ENCODE measurements at places on chromosomes 3 and 15.

DNA sequence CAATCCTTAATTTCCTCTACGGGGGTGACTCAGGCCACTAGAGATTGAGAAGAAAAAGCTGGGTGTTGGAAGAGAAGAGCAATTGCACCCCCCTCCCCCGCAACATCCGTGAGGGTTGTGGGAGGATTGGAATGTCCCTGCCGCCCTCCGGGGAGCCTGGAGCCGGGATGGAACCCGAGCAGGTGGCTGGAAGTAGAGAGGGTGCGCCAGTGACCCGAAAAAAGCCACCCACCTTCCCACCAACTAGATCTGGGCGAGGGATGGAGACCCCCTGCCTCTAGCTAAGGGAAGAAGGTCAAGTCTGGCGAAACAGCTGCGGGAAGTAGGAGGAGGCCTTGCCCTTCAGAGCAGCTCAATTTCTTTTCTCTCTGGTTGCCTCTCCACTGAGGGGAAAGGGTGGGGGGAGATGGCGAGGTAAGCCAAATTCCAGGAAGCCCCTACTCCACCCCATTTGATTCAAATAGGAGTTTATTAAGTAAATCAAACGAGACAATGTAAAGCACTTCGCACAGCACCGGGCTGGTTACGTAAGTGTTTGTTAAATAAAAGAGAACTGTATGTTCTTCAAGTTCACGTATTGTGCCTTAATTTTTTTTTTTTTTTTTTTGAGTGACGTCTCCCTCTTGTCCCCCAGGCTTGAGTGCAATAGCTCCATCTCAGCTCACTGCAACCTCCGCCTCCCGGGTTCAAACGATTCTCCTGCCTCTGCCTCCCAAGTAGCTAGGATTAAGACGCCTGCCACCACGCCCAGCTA, 1.1 kb upstream of the WWTR1 start:
- no peak for DNase-seq

DNA sequence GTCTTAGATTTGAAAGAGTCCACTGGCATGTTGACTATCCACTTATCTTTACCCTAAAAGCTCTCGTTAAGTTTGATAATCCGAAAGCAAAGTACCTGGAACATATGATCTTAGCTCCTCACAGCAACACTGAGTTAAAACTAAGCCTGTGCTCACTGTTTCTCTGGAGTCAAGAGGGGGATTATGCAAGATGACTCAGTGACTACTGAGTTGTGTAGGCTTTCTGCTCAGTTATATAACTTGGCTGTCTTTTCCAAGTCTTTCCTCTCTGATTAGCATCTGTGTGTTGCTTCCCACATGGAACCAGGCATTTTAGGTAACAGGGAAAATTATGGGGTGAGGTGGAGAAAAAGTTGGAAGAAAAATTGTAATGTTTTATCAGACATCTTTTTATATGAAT, 31.2 kb upstream of the MYO5C start:
- no peak for DNase-seq

DNA sequence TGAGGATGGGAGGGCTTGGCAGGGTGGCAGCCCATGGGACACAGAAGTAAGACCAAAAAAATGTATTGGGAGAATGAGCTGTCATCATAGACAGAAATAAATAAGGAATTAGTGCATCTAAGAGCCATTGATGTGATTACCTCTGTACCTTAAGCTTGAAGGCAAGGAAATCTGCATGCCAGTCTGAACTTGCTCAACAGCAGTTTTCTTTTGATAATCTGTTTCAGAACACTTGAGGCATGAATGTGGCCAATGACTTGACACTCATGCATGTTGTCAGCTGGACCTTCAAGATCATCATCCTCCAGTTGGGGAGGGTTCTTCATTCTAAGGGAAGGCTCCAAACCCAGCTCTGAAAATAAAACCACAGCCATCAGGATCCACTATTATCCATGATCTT, 148.5 kb downstream of the DCLK3 start:
- DNase-seq, result no peak

DNA sequence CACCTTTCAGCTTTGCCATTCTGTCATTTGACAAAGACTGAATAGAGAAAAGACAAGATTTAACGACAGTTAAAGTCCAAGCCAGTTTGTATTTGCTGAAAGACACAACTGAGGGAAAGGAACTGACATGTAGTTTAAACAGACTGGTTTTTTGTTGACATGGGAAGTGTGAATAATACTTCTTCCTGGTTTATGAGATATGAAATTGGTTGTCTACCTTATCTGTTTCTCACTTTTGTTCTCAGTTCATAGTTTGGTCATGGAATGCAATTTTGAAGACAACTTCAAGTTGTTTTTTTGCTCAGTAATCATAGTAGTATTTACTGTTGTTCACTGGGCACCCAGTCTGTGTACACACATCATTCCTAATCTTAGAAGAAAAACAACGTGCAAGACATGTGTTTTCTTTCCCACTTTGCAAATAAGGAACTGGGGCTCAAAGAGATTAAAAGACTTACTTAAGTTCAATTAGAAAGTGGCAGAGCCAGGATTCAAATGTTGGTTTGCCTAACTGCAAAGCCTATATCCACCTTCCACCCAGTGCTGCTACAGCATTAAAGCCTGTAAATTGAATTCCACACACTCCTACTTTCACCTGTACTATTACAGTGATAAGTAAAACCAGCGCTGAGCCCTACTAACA, 103.5 kb downstream of the LPP start:
- no peak for DNase-seq

GRCh38 chr3:119774444-119774843, 7.5 kb upstream of the NR1I2 start:
- no peak for DNase-seq

DNA sequence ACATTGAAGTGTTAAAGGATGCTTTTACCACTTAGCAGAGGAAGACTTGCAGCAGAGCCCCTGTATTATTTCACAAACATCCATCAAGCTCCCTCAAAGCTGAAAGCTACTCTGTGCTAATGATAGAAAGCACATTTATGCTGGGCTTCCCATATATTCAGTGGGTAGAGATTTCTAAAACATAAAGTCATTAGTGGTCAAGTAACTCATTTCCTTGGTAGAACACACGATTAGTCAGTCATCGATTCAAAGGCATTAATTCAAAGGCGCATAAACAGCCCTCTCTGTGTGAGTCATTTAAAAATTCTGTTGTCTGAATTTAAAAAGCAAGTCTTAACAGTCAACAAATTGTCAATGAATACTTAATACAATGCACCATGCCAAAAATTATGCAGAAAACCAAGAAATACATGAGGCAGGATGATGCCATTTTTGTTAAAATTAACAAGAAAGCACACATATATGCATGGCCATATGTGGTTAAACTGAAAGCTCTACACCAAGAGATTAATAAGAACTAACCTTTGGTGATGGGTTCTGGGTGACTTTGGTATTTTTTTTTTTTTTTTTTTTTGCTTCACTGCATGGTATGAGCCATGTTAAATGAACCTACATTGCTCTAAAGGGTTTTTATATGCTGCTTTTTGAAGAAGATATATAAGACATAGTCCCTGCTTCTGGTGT, 61.7 kb downstream of the LDHAL6B start:
- no peak for DNase-seq

DNA sequence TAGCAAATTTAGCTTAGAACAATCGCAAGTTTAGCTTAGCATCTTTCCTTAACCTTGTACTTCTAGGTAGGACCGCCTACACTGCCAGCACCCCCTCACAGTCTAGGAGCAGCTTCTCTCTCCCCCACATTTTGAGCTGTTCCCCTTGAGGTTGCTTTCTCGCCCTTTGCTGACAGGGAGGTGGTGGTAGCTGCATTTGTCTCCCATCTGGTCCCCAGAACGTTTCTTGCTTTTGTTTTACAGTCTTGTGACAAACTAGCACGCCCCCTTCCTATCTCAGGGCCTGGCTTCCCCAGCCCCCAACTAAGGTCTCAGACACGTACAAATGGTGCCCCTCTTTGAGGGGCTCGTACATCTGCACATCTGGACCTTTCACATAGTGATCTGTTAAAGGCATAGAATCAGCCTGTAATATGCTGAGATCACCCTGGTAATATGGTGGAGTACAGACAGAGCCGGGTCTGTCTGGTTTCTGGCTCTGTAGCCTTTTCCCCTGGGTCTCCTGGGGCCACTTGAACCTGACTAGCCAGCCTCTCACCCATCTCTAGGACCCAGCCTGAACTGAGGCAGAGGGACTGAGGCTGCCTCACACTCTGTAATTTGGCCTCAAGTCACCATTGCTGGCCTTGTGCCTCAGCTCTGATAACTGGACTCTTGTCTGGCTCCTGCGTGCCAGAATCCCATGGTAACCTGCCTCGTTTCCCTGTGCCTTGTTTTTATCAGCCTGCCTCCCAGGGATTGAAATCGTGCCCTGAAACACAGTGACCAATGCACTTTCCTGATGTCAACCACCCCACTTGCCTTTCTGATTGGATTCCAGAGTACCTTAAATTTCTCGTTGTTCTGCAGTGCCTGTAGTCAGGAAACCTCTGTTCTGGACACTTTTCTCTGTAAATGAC, 27.7 kb downstream of the CRTC3 start:
- DNase-seq, result no peak

- no peak for DNase-seq
Observed at GRCh38 chr3:4218456-4219226, 84.5 kb upstream of the SETMAR start.

- DNase-seq, result no peak
Observed at GRCh38 chr3:119173325-119173724, at the start of gene UPK1B. Gene UPK1B, plus strand, starts transcription at chr3:119173598. Its CDS starts 13,144 bp downstream, at chr3:119186742.

DNA sequence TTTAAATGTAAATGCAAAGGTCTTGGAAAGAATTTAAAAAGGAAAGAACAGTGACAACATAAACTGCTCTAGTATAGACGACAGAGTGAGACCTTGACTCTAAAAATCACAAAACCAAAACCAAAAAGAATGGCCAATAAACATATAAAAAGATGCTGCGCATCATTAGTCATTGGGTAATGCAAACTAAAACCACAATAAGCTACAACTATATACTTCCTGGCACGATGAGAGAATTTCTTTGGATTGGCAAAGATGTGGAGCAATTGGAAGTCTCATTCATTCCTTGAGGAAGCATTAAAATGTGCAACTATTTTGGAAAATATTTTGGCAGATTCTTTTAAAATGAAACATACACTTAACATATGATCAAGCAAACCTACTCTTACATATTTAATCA, 98.7 kb upstream of the ZPLD1 start:
- DNase-seq, result no peak

GRCh38 chr15:90665288-90666134, 51.6 kb upstream of the BLM start:
- no peak for DNase-seq

- no peak for DNase-seq
Observed at GRCh38 chr15:76954744-76955143, 23.2 kb downstream of the RCN2 start.

DNA sequence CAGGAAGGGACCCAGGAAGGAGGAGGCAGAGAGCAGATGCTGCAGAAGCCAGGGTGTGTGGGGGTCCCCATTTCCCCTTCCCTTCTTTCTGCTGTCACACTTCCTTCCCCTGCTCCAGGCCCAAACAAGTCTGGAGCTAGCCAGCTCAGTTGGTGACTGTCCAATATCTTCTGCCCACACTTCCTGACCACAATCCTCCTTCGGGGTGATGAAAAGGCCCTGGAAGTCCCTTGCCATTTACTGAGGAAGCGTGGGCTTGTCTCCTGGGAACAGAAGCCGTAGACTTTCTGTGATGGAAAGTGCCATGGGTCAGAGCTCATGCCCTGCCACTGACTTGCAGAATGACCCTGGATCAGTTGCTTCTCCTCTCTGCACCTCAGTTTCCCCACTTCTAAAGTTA, 39.0 kb downstream of the ANAPC13 start:
- no peak for DNase-seq

DNA sequence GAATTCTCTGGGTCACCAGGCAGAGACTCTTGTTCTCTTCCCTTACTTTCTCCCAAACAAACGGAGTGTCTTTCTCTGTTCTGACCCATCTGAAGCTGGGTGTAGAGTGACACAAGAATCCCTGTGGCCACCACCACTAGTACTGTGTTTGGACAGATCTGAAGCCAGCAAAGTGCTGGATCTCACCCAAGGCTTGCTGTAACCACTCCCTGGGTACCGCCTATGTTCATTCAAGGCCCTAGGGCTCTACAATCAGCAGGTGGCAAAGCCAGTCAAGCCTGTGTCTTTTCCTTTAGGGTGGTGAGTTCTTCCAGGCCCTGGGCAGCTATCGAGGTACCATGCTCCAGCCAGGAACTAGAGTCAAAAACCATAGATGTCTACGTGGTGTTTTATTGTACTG, 149.2 kb upstream of the CTNNB1 start:
- no peak for DNase-seq

- no peak for DNase-seq
Observed at GRCh38 chr15:90020936-90021507, 19.9 kb downstream of the ZNF710 start.

DNA sequence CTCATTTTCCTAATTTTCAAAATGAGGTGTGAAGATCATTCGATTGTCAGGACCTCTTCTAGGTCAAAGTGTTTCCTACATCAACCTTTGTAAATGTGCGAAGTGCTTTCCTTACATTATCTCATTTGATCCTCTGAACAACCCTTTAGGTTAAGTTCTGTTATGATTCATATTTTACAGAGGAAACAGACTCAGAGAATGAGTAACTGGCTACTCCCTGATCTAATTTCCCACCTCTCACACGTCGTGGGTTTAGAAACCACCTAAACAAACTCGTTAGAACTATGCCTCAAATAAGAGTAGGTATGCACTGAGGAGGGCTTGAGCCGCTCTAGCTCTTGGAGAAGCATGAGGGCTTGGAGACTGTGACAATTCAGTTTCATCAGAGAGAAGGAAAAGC, 148.6 kb downstream of the CD47 start:
- no peak for DNase-seq

DNA sequence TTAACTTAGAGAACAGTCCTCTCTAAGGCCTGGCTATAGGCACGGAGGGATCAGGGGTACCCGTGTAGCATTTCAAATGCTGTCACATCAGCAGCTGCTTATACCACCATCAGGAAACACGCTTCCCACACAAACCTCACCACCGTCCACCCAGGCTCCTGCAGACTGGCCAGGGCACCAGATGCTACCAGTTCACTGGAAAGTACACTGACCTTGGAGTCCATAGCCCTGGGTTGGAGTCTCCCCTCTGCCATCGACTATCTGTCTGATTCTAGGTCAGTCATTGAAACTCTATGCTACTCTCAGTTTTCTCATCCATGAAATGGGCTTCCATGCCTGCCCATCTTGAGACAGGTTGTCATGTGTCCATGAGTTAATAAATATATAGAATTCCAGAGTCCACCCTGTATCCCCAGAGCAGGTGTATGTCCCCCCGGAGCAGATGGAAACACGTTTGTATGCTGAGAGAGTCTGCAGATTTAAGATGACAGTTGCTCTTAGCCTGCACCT, 156.0 kb upstream of the SMAD3 start:
- no peak for DNase-seq

GRCh38 chr3:129313415-129313664, 34.7 kb downstream of the HMCES start:
- no peak for DNase-seq

- no peak for DNase-seq
Observed at GRCh38 chr3:158106766-158107471, 699 bp upstream of the SHOX2 start.

GRCh38 chr15:65930134-65930533, 60.8 kb downstream of the RAB11A start:
- DNase-seq, result no peak

DNA sequence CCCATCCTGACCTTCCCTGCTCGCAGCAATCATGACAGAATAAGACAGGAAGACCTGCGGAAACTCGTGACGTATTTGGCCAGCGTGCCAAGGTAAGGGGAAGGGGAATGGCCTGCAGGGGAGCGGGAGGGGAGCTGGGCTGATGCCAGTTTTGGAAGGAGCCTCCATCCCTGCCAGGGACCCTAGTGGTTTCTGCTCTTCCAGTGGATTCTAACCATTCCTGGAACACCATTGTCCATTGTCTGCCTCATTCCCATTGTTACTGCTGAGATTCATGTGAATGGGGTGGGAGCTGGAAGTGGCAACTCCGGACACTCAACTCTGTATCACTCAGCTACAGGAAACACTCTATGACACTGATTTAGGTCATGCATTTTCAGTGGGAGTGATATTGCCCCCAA, 242.9 kb upstream of the ROPN1 start:
- no peak for DNase-seq

All from stimulated activated CD4-positive, alpha-beta T cell treated with anti-CD3 and anti-CD28 coated beads, Interleukin-1b, Interleukin-23, amount 100 ng/mL, for 1 hour (primary cell).